ENCODE measurements at places on chromosomes 5 and 9. TPM values are rescaled to one million over a fixed set of nuclear protein-coding genes. Genes with fewer than 3 reads are reported as not detected.

Gene TEK
- total RNA-seq = 1.9 TPM

GRCh38 chr9:16825331-16825725 lies 45.1 kb downstream of the BNC2 start:
- ATAC-seq = no peak

GRCh38 chr5:135051399-135051798 lies 17.4 kb upstream of the PITX1 start:
- no peak for ATAC-seq

- no peak for ATAC-seq
These were observed 48.0 kb downstream of the IPO11 start for GRCh38 chr5:62460578-62460983.

Gene PCDHGB4
- 2.8 TPM for total RNA-seq

DNA sequence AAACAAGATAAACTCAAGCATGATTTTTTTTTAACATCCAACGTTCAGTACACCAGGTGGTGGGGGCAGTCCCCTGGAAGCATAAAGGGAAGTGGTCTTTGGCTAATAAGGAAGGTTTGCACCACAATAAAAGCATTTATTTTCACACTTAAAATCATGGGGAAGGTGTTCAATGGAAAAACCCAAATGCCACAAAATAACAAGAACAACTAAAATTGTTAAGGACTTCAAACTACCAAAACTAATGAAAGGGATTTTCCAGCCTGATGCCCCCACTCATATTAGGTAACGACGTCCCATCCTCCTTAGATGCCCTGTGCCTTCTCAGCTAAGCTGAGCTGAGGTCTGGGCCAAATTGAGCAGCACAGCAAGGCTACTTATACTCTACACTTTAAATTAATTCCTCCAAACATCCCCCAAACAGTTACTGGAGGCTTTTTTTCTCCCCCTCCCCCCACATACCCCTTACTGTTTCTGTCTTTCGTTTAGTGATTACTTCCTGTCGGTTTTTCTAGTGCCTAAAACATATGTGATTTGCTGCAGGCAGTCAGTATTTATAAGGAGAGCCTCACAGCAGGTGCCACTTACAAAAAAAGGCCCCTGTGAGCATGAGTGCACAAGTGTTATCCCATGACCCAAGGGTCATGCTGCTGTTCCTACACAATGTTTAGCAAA lies 259.7 kb upstream of the ZNF608 start:
- ATAC-seq = no peak

DNA sequence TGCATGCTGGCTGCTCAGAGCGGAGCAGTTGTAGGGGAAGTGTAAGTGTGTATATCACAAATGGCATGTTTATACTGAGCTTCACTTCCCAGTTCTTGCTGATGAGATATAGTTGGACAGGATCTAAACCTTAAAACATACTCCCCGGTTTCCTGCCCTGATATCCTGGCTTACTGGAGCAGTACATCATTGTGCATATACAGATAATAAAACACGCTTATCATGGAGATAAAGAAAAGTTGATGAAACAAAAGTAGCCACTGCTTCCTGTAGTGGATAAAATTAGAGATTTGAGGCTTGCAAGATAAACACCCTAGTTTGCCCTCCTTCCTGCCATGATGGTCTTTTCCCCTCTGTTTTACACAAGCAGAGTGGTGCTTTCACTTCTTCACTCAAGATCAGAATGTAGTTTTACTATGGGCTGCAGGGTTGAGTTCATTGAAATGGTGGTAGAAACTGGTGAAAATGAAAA lies 15.0 kb downstream of the NPR3 start:
- ATAC-seq = no peak

GRCh38 chr5:143914756-143915155 lies 102.8 kb downstream of the HMHB1 start:
- ATAC-seq = no peak
